Osteoblast (primary cell): ENCODE measurements at places on chromosomes 7 and 10. TPM values are rescaled to one million over a fixed set of nuclear protein-coding genes. Genes with fewer than 3 reads are reported as not detected.

HMX2 gene
- total RNA-seq = not detected in 2 replicates

AFAP1L2 gene
- 0.36 TPM in 1 of 2 replicates, not detected in the other for total RNA-seq

CHAT gene
- total RNA-seq = not detected in 2 replicates

NCAPG2 gene
- total RNA-seq = 8.0 TPM in 2 replicates

MNX1 gene
- total RNA-seq = not detected in 2 replicates

CAMK2B gene
- total RNA-seq = not detected in 2 replicates
